Occipital lobe (tissue), 3 donors: ENCODE measurements at places on chromosomes 3 and 15.

DNA sequence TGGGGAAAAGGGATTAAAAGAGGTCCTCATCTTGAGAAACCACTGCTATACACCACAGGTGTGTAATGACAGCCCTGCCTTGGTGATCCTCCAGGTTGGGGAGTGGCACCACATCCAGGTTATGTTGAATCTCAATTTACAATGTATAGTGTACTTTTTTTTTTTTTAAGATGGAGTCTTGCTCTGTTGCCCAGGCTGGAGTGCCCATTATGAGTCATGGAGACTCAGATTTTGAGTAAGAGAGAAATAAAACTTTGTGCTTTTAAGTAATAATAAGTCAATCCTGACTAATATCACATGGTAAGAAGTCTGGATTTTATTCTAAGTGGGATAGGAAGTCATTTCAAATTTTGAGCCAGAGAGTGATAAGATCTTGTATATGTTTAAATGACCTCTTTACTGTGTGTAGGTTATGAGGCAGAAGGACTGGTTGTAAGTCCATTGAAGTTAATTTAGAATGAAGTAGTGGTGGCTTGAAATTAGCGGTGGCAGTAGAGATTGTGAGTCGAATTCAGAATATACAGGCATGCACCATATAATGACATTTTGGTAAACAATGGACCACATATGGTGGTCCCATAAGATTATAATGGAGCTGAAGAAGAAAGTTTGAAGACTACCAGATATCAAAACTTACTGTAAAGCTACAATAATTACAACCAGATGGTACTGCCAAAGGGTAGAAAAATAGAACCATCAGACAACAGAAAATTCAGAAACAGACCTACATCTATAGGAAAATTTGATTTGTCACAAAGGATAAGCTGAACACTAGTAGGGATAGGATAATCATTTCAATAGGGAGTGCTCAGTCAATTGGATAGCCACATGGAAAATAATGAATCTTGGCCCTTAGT is 20.7 kb downstream of the POPDC2 start:
- DNase-seq = no peak

- no peak for DNase-seq
Observed at GRCh38 chr3:179418610-179419009, 32.7 kb downstream of the GNB4 start.

DNA sequence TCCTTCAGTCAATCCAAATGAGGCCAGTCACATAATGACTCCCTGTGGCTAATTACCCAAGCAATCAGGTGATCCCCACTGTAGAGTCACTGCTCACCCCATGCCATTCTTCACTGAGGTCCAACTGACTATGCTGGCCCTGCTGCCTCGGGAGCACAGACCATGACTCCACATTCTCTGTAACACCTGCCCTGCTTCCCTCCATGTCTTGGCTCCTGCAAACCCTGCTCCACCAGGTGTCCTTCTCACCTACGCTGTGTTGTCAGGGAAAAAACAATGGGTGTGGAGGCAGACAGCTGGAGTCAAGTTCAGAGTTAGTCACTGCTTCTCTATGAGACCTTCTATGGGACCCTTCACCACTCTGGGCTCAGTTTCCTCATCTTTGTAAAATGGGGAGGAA is 6.1 kb upstream of the SFMBT1 start:
- no peak for DNase-seq

GRCh38 chr3:37904601-37905000 is 42.9 kb downstream of the CTDSPL start:
- DNase-seq = no peak

GRCh38 chr15:76310475-76311099 is 682 bp downstream of the ETFA start:
- no peak for DNase-seq

DNA sequence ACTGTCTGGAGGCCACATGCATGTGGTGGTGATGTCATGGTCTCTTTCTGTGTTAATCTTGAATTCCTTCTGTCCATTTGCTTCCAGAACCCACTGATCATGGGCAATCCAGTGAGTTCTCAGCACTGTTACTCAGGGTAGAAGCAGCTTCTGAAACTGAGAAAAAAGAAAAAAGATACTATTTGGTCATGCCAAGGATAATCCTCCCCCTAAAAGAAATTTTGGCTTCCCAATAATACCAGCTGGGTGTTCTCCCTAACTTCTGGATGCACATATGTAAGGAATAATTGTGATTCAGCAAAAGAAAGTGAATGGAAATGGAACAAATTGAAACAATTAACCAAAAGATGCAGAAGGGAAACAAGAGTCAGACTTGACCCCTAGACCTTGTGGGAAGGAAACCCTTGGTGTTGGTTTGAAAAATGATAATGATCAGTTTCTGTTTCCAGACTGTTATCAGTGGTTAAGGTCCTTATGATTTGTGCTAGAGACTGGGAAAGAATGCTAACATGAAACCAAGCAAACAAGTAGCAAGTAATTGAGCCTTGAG is 92.3 kb downstream of the RBMS3 start:
- DNase-seq = no peak

GRCh38 chr15:95341686-95342085 is 988.8 kb upstream of the NR2F2 start:
- DNase-seq = no peak

GRCh38 chr3:130757611-130758150 is 11.1 kb upstream of the PIK3R4 start:
- DNase-seq = no peak

- DNase-seq = no peak
Observed at GRCh38 chr3:98823791-98824190, 60.7 kb downstream of the ST3GAL6 start.

GRCh38 chr3:185071287-185071800 is 81.5 kb downstream of the C3orf70 start:
- DNase-seq = no peak

DNA sequence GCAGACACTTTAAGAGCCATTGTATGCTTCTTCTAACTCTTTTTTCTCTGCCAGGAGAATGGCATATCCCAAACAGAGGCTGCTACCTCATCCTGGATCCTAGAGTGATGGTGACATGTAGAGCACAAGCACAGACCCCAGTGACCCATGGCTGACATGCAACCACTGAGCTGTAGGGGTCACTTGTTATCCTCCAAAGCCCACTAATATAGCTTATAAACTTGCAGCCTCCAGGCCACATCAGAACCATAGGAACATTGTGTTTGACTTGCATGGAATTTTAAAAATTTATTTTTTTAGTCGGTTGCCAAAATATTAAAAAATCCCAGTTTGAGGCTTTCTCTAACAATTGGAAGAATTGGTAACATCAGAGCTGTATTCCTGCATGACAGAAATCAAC is 283.0 kb upstream of the WNT5A start:
- DNase-seq = no peak
